Activated CD4-positive, alpha-beta T cell treated with anti-CD3 and anti-CD28 coated beads, Interleukin-2, amount 50 U/mL, for 48 hours (primary cell): ENCODE measurements at places on chromosomes 1 and 21.

DNA sequence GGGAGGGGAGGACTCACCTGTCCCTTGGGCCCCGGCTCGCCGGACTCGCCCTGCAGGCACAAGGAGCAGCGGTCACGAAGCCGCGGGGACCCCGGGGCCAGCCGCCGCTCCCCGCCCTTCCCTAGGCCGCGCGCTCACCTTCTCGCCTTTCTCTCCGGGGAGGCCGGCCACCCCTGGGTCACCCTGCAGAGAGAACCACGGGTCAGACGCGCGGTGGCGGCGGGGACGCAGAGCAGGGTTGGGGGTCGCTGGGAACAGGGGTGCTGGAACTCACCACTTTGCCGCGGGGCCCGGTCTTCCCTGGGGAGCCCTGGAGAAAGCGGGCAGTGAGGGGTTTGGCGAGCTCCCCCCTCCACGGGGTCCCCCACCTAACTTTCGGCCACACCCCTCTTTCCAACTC is 13.3 kb downstream of the COL9A2 start:
- no peak for DNase-seq

DNA sequence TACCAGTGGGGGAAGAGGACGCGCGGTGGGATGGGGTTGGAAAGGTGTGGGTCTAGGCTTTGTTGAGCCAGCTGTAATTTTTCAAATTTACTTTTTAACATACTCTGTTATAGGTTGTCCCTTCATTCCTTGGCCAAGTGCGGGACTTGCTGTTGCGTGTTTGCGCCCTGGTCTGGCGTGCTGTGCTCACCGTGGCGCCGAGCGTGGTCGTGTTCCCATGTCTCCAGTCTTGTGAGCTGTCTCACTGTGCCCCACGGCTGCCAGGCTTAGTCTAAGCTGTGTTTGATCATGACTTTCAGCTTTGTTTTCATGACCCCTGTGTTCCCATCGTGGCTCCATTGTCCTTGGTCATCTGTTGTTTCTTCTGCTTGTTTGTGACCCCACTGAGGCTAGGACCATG is 26.0 kb downstream of the TRAPPC10 start:
- DNase-seq = no peak

DNA sequence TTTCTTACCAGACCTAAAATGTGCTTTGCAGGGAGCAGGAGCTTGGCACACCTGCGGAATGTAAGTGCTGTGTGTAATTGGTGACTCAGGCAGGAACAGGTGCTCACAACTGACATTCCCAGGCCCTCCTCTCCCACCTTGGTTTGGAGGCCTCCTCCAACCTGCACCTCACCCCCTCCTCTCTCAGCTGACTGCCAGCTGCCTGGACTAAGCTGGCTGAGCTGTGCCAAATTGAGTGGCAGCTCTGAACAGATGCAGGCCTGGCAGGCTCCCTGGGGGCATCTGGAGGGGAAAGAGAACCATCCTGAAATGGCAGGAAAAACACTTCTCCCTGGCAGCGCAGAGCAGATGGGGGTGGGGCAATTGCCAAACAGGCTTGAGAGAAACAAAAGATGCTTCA is 91.7 kb upstream of the PGBD5 start:
- DNase-seq = no peak

- no peak for DNase-seq
Measured at GRCh38 chr1:204262506-204263253, 48.9 kb upstream of the GOLT1A start.

- no peak for DNase-seq
Measured at GRCh38 chr1:152961226-152961891, 9.1 kb upstream of the SPRR4 start.

DNA sequence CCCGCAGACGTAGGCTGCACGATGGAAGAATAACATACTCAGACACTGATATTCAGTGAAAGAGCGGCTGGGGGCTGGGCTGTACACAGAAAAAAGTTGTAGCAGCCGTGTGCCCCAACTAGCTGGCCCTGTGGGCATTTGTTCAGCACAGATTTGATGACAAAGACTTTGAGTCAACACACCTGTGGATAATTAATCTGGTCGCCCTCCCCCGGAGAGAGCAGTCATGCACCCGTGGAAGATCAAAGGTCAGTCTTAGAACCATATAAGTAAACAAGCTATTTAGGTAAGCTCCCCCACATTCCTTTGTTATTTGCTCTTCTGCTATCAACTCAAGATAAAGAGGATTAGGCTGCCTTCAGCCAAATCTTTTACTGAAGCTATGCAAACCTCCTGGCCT is 148.4 kb upstream of the HMCN1 start:
- no peak for DNase-seq

DNA sequence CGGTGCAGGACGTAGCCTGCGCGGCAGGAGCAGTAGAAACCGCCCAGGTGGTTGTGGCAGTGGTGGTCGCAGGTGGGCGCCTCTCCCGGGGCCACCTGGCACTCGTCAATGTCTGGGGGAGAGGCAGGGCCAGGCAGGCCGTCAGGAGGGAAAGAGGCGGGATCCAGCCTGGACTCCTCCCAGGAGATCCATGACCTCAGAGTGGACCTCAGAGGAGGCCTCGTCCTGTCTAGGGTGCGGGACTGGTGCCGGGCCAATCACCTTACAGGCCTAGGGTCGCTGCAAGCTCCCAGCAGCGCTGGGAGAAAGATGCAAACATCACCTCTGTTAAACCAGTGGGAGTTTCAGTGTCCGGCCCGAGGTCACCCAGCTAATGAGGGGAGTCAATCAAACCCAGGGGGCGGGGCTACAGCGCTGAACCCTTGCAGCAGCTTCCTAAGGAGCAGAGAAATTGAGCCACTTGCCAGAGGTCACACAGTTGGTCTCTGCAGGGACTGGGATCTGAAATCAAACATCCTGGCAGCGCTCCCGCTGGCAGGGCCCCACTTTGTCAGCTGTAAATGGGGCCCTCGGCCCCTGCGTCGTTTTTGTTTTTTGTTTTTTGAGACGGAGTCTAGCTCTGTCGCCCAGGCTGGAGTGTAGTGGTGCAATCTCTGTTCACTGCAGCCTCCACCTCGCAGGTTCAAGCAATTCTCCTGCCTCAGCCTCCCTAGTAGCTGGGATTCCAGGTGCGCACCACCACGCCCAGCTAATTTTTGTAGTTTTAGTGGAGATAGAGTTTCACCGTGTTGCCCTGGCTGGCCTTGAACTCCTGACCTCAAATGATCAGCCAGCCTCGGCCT is 1.4 kb downstream of the MASP2 start:
- no peak for DNase-seq

- no peak for DNase-seq
Measured at GRCh38 chr1:48048980-48049379, 51.8 kb upstream of the TRABD2B start.

GRCh38 chr1:55617288-55617982 is 402.3 kb upstream of the USP24 start:
- no peak for DNase-seq

DNA sequence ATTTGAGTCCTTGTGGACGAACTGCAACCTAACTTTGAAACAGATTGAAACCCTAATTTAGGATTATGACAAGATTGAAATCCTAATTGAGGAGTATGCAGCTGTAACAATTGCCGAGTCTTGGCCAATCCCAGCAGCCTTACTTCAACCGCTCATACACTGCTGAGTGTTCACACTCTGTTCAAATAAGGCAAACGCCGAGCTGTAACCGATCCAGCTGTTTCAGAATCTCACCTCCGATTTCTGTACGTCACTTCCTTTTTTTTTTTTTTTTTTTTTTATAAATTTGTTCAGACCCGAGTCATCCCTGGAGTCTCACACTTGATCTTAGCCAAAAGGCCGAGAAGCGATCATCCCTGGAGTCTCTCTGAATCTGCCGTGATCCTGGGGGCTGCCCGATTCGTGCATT is 22.3 kb upstream of the ATP5PO start:
- peak; percentile 44 for DNase-seq

DNA sequence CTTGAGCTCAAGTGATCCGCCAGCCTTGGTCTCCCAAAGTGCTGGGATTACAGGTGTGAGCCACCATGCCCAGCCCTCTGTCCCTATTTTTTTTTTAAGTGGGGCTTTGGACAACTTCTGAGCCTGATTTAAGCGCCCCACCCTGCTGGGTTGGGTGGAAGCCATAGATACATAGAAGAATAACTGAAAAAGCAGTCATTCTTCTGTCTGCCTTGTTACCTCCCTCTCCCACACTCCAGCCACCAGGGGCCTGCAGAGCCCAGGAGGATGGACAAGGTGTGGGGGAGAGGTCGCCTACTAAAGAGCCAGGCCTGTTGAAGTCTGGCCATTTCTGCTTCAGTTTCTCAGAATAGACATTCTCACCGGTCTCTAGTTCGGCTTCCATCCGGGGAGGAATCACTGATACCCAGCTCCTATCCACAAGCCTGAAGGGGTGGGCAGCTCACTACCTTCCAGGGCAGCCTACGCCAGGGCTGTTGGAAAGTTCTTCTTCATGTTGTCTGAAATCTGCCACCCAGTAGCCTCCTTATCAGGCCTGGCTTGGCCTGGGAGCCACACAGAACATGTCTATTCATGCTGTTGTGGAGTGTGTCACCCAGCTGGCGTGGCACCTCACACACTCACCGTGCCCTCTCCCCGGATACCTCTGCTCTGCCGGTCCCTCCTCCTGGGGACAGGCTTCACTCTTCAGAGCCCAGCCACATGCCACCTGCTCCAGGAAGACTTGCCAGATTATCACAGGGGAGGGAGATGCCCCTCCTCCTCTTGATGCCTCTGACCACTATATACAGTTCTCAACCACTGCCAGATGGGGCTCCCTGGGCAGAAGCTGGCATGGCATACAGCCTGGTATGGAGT is 27.7 kb downstream of the KNCN start:
- DNase-seq = no peak

DNA sequence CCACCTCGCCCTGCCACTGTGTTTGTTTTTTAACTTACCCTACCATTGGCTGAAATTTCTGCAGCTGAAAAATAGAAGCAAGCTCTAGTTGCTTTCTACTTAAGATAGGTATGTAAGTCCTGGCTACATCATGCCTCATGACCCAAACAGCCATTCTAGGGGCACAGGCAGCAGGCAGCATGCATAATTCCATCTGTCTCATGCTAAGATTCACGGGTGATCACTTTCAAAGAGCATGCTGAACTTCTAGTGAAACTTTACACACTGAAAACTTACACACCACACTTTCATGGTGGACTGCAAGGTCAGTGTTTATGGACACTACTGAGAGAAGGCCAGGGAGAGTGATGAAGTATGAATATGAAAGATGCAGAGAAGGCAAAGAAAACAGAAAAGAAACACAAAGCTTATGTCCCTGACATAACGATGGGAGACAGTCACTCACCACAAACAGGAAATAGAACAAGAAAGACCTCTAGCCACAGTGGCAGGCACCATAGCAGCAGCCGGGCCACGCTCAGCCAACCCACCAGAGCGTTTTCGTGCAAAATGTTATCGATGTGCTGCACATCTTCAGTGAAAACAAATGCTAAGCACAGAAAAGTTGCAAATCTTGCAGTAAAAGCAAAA is 102.3 kb upstream of the TIAM1 start:
- peak; percentile 9 for DNase-seq

DNA sequence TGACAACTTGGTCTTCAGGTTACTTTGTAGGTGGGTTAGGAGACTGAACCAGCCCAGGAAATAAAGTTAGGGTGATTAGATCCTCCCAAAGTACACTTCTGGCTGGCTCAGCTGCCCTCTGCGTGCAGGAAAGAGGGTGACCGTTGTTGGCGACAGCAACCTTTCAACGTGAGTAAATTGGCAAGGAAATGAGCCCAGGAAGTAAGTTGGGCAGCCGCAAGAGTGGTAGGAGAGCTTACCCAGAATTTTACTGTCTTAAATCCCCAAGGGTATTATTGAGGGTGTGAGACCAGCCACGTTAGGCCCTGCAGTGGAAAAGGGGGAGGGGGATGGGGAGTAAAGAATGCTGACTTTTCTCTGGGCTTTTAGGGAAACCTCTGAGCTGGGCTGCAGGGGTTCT is 1.6 kb downstream of the TENT5C start:
- DNase-seq = peak; percentile 49

GRCh38 chr1:164369698-164370365 is 189.2 kb upstream of the PBX1 start:
- DNase-seq = no peak

- DNase-seq = no peak
Measured at GRCh38 chr1:218426343-218426657, 81.2 kb downstream of the TGFB2 start.

GRCh38 chr1:101379950-101380349 is 143.1 kb downstream of the S1PR1 start:
- DNase-seq = no peak
